ENCODE measurements at places on chromosomes 2 and 18.

DNA sequence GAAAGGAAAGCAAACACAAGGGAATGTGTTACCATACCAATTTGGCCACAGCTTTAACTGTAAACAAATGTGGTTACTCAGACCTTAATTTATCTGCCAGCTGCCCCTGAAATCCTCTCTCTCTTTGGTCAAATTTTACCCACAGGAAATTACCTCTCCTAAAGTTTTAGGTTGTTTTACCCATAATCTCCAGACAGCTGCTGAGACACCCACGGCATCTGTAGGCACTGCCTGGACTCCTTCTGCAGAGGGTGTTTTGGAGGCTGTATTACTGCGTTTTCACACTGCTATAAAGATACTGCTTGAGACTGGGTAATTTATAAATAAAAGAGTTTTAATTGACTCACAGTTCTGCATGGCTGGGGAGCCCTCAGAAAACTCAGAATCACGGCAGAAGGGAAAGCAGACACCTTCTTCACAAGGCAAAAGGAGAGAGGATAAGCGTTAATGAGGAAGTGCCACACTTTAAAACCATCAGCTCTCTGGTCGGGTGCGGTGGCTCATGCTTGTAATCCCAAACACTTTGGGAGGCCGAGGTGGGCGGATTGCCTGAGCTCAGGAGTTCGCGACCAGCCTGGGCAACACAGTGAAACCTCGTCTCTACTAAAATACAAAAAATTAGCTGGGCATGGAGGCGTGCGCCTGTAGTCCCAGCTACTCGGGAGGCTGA is 677.5 kb upstream of the FSHR start:
- DNase-seq = no peak

GRCh38 chr2:31517442-31518203 is 63.1 kb downstream of the SRD5A2 start:
- DNase-seq = no peak

- no peak for DNase-seq
These were observed 14.0 kb downstream of the TMEM18 start for GRCh38 chr2:663221-663620.

DNA sequence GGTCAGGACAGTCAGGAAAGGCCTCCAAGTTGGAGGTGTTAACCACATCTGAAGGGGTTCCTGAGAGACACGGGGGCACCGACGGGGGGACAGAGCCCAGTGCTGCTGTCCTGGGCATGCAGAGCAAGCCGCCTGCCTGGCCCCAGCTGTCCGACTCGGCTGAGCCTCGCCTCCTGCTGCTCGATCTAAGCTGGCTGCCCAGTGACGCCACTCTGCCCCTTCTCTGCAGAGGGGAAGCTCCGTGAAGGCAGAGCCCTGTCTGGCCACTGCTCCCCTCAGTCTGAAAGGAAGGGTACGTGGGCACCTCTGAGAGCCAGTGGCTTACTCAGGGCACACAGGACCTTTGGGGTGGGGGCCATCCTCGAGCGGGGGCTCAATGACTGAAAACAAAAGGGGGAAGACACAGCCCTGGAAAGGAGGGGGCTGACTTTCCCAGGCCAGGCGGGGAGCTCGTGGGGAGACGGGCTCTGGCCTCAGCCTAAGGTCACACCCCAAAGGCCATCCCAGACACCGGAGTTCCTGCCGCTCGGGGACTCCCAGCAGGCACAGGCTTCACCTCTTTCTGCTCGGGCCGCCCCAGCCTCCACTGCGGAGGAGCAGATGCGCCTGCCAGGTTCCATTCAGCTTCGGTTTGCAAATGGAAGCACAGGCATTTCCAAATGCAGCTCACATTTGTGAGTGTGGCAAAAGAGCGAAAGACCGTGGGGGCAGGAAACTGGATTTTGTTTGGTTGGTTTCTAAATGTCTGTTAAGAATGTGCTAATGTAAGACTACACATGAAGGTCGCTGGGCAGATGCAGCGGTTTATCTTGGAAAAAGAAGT is 136.9 kb downstream of the HDAC4 start:
- DNase-seq = no peak

GRCh38 chr2:85441864-85442263 is 23.4 kb downstream of the SH2D6 start:
- DNase-seq = no peak

- DNase-seq = peak; percentile 32
These were observed 258 bp downstream of the MGAT4A start for GRCh38 chr2:98730707-98731040.

DNA sequence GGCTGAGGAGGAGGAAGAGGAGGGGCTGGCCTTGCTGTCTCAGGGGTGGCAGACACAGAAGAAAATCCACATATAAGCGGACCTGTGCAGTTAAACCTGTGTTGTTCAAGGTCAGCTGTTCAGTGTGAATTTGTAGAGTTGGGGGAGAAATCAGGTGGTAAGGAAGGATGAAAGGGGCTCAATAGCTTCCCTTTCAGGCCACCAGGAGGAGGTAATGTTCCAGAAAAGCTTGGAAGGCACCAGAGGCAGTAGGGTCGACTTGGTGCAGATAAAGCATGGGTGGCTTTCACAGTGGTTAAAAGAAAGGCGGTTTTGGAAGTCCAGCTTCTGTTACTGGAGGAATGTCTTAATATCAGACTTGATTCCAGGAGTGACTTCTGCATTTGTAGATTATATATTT is 167.4 kb downstream of the THSD7B start:
- DNase-seq = peak; percentile 24

DNA sequence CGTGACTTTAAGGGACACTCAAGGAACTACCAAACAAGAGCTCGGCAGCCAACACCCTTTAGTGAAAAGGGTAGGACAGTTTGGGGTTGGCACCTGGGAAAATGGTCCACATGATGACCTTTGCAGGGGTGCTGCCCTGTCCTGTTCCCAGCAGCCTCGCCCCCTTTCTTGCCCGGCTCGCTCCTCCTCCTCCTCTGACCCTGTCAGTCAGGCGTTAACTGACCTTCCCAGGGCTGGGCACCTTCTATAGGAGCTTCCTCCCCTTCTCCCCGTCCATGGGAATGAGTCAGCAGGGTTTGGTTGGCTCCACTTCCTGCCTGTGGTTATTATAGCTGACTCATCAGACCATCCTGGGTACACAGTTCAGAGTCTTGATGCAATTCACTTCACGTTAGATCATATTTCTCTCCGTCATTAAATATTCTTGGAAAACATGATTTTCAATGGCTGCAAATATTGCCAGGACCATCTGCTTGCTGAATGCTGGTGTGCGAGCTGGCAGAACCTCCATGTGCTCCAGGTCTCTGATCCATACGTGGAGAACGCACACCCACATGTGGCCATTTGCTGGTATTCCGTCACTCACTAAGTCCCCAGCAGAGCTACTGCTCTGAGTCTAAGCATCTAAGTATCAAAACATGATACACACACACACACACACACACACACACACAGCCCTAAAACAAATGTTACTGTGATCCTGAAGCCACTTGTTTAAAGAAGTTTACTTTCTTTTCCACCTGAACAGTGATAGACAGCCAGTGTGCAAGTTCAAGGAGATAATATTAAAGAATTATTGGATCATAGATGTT is 185.0 kb downstream of the ANAPC1 start:
- no peak for DNase-seq

DNA sequence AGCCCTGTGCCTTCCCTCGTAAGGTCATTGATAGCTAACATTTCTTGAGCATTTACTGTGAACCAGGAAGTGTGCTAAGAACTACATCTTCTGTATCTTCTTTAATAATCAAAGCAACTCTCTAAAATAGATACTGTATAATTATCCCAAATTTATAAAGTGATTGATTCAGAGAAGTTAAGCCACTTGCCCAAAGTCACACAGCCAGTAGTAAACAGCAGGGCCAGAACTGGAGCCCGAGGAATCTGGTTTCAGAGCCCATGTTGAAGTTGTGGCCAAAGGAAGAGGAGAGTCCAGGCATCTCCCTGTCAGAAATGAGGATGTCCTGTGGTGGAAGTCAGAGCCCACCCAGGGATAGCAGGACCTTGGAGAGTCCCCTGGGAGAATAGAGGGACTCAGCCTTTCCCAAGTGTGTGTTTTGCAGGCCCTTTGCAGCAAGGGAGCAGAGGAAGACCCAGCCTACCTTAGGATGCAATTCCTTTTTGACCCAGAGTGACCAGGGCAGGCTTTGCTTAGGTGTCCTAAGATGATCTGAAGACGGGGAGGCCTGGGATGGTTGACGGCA is 134.2 kb downstream of the DYSF start:
- DNase-seq = no peak

DNA sequence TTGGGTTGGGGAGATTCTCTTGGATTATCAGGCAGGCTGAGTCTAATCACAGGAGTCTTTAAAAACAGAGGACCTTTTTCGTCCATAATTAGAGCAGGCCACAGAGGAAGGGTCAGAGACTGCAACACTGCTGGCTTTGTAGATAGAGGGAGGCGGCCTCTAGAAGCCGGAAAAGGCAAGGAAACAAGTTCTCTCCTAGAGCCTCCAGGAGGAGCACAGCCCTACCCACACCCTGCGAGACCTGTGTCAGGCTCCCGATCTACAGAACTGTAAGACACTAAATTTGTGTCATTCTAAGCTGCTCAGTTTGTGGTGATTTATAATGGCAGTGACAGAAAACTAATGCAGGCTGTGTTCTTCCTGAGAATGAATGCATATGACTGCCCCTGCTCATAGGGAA is 15.3 kb downstream of the ID2 start:
- no peak for DNase-seq

GRCh38 chr2:38268691-38269327 is 108.3 kb downstream of the ATL2 start:
- DNase-seq = no peak

- DNase-seq = no peak
These were observed 512.5 kb upstream of the LRRTM4 start for GRCh38 chr2:78034706-78035105.

DNA sequence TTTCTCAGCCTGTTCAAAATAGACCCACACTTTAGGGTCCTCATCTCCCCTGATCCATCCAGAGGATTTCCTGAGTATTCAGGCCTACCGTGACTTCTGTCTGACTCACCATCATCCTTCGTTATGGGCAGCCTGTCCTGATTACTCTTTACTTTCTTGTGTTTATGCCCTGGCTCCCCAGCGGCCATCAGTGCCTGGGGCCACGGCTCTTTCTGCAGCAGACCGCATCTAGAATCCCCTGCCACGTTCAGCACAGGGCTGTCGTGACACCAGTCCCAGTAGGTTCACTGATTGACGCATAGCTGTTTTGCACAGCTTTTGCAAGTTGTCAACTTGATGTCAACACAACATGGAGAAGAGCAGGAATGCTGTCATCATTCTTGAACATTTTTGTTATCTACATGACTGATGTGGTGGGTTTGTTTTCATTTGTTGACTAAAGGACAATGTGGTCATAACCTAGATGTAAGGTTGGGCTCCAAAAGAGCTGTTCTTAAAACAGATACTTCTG is 225.6 kb downstream of the HAUS1 start:
- no peak for DNase-seq

All from NCI-H1092 treated with DMSO at 0.1 percent for 48 hours (cell line).